ENCODE measurements at places on chromosomes 2 and 18.

- no peak for DNase-seq
Observed at GRCh38 chr2:96679848-96680247, 37.3 kb downstream of the FER1L5 start.

DNA sequence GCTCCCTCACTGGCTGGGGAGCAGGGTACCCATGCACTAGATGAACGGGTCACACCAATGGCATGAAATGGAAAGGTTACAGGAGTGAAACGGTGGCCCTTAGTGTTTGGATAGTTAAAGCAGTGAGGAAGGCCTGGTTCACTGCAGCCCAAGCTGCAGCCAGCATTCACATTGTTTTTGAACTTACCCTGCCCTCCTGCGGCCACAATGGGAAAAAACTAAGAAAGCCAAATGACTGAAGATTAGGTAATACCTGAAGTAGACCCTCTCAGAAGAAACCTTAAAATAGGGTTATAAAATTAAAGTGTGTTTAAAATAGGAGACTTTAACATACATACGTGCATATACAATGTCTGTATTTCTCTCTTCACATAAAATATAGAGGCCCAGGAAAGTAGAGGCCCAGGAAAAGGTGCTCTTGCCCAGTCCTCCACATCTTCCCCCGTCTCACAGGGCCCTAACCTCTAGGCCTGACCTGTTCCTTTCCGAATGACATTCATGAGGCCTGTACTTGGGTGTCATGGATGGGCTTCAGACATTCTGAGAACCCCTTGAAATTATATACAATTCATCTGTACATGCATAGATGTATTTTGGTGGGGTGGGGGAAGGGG lies 33.3 kb downstream of the DOK1 start:
- DNase-seq, result peak; percentile 81

DNA sequence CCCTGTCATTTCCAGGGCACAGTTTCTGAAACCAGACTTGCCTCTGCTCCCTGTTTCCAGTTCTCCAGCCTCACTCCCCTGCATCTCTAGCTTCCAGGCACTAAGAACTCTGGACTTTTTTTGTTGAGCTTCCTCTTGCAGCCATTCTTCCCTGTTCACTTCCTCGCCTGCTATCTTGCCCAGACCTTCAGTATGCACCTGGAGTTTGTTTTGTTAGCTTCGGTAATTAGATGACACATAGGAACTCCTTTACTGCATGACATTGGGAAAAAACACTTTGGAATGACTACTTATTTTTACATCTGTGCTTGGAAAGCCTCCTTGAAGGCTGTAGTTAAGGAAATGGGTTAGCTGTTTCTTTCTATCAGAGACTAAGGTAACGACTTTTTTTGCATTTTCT lies 35.2 kb downstream of the OTOF start:
- DNase-seq, result no peak

- DNase-seq, result no peak
Observed at GRCh38 chr18:50607378-50607926, 47.6 kb downstream of the MAPK4 start.

- DNase-seq, result no peak
Observed at GRCh38 chr2:5995832-5996231, 303.6 kb downstream of the SOX11 start.

DNA sequence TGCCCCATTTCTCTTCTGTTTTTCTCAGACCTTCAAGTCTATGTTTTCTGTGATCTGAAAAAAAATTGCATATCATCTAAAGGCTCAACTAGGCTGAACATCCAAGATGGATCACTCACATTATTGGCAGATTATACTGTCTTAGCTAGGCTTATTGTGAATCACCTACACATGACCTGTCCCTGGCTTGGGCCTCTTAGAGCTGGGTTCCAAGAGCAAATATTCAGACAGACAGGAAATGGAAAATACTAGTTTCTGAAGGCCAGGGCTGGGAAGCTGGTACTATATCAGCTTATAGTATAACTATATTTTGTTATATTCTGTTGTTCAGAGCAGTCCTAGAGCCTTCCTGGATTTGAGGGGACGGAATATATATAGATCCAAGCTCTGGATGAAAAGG lies 90.3 kb downstream of the PIK3C3 start:
- DNase-seq, result no peak

DNA sequence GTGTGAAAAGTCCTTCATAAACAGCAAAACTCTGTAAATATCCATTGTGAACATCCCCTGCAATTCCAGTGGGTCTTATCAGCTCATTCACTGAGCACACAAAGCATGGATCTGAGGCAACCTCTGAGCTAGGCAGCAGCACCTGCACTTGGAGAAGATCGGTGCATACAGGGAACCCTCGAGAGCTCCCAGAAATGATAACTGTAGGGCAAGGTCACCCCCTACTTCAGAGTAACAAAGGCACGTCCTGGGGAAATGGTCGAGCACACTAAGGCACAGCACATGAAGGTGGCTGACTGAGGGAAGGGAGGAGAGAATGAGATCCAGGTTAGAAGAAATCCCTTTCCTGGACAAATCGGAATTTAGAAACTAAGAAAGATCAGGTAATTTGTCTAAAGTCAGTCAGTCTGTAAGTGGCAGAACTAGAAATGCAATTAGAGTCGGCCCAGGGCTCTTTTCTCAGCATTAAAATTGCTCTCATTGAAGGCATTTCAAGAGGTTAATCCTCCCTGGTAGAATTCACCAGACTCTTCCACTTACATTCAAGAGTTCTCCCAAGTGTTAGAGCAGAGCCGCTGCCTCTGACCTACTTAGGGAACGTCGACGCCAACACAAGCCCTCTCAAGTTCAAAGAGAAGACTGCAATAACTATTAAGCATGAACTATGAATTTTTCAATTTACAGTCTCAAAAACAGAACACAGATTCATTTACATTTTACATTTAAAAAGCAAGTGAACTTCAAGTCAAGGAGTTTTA lies 45.9 kb downstream of the PXDN start:
- DNase-seq, result no peak

DNA sequence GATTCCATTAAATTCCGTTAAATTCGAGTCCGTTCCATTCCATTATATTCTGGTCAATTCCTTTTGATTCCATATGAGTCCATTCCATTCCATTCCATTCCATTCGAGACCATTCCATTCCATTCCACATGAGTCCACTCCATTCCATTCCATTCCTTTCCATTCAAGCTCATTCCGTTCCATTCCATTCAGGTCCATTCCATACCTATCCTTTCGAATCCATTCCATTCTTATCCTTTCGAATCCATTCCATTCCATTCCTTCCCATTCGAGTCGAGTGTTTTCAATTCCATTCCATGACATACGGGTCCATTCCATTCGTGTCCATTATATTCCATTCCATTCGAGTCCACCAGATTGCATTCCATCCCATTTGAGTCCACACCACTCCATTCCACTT lies 1127.4 kb downstream of the RPIA start:
- no peak for DNase-seq

- no peak for DNase-seq
Observed at GRCh38 chr2:133054297-133054696, 384.3 kb upstream of the LYPD1 start.

GRCh38 chr2:41902897-41903296 lies 144.9 kb upstream of the PKDCC start:
- DNase-seq, result no peak

DNA sequence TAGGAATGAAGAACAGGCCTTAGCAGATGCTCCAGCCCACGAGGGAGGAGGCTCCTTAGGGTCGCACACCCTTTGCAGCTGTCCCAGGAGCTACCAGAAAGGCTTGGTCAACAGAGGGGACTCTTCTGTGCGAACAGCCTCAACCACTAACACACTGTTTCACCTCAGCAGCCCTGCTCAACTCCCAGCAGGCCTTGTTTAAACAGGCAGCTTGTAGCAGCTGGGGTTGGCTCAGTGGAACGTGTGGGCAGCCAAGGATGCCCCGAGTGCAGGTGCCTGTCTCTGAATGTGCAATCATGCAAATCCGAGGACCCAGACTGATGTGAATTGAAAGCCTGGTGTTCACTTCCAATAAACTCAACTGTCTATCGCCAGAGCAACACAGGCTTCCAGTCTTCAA lies 88.7 kb upstream of the CXCR4 start:
- no peak for DNase-seq

- DNase-seq, result peak; percentile 45
Observed at GRCh38 chr2:6793371-6793770, 72.3 kb downstream of the CMPK2 start.

GRCh38 chr2:239574434-239575156 lies 173.8 kb upstream of the HDAC4 start:
- no peak for DNase-seq

DNA sequence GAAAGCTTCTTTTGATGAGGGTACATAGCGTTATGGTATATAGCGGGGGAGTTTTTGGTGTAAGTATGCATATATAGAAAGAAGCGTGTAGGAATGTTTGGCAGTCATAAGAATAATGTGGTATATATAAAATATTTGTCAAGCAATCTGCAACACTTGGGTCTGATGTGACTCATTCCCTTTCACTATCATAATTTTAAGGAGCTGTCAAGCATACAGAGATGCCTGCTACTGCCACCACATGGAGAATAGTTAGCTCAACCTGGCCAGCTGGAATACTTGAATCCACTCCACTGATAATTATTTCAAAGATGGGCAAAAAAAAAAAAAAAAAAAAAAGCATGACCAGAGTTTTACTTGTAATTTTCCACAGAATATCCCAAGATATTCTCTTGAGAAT lies 559.8 kb upstream of the REG3G start:
- no peak for DNase-seq

GRCh38 chr2:43265001-43265400 lies 38.6 kb upstream of the ZFP36L2 start:
- no peak for DNase-seq

DNA sequence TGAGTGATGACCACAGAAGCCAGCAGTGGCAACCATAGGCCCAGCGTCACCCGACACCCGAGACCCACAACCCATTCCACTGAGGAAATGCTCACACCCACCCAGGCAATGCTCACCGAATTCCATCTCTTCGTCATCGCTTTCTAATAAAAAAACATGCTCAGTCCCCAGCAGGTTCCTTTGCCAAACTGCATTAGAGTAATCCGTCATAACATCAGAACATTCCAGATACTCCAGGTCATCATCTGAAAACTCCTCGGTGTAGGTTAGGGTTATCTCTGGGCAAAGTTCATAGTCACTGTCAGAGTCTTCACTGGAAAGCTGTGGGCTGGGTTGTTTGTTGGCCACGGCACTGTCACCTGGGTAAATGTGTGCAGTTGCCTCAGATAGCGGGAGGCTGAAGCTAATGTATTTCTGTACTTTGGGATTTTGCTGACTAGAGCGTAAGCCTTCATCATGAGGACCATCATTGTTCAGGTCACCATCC lies 49.3 kb downstream of the ALPK2 start:
- DNase-seq, result no peak

DNA sequence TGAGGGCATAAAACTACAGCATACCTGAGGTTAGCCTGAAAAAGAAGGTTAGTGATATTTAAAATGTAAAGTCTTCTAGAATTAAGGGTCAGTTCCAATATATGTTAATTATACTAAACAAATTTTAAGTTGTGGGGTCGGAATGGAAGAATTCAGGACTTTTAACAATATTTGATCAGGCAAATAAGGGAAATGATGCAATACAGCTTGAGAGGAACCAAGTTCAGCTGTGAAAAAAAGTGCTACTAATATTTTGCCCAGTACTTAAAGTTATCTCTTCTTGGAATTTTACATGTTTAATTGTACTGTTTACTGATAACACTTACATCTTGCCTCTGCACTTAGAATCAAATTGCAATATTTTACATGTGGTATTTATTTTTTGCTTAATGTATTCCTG lies 345.5 kb upstream of the CWC22 start:
- DNase-seq, result no peak

- peak; percentile 42 for DNase-seq
Observed at GRCh38 chr2:8252997-8253694, 428.7 kb upstream of the ID2 start.

GRCh38 chr2:181552808-181553207 lies 95.6 kb downstream of the ITGA4 start:
- DNase-seq, result no peak

- no peak for DNase-seq
Observed at GRCh38 chr2:207901401-207901800, 123.9 kb downstream of the PLEKHM3 start.

GRCh38 chr2:5587766-5588165 lies 104.4 kb upstream of the SOX11 start:
- DNase-seq, result no peak

GRCh38 chr18:43130716-43131260 lies 15.3 kb upstream of the RIT2 start:
- DNase-seq, result no peak

DNA sequence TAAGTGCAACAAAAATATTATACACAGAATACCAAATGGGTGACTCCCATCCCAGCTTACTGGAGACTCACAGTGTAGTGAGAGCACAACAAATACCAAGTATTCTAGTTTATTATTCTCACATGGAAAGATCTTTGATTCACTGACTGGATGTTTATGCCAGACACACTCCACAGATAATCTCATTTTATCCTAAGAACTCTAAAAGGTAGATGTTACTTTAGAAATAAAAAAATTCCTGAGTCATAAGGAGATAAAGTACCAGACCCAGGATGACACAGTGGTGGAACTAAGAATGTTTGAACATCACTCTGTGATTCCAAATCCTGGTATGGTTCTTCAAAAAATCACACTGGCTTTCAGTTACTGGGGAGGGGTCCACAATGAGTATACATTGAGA lies 136.2 kb downstream of the CDH2 start:
- DNase-seq, result no peak

- DNase-seq, result no peak
Observed at GRCh38 chr2:134410006-134410405, 156.1 kb downstream of the MGAT5 start.

- no peak for DNase-seq
Observed at GRCh38 chr2:31101701-31102100, 36.5 kb downstream of the GALNT14 start.

GRCh38 chr2:68248361-68248760 lies 4.0 kb downstream of the PPP3R1 start:
- no peak for DNase-seq

GRCh38 chr2:46430992-46431391 lies 48.4 kb upstream of the TMEM247 start:
- DNase-seq, result no peak

DNA sequence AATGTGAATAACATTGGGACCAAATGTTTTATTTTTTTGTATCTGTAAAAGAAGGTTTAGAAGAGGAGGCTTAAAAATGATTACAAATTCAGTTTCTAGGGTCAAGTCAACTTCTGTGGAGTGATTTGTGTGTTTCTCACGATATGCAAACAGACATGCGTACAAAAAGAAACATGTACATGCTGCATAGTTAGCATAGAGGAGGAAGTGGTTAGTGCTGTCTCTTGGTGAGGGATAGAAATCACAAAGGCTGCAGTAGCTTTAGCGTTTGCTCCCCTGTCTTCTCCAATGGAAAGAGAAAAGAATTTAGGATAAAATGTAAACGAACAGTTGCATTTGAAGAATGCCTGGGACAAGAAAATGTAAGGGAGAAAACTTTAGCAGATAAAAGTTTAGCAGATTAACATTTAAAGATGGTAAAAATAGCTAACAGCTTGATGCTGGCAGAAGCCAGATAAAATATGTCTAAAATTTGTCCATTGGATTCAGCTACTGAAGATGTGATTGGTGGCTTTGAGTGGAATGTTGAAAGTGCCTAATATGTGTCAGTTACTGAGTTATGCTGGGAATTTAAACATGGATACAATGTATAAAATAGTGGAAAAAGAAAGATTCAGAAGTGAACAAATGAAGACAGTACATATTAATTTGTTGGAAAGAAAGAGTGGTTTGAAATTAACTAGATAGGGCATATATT lies 44.9 kb downstream of the MALT1 start:
- peak; percentile 36 for DNase-seq

GRCh38 chr2:151071906-151072305 lies 189.8 kb downstream of the RBM43 start:
- no peak for DNase-seq
